ENCODE measurements at places on chromosomes 16 and 17. TPM values are rescaled to one million over a fixed set of nuclear protein-coding genes. Genes with fewer than 3 reads are reported as not detected.

MRM1 gene
- total RNA-seq: 11.7 TPM

KRT40 gene
- total RNA-seq: not detected

KCTD19 gene
- total RNA-seq: not detected

KRTAP4-5 gene
- not detected for total RNA-seq

CCNF gene
- total RNA-seq: 15.1 TPM

TMEM98 gene
- not detected for total RNA-seq

SLC5A2 gene
- not detected for total RNA-seq

TBX2 gene
- not detected for total RNA-seq

TP53TG3F gene
- not detected for total RNA-seq

PRM3 gene
- total RNA-seq: not detected

MT1H gene
- total RNA-seq: not detected

SYNGR2 gene
- 31.9 TPM for total RNA-seq

TBC1D3G gene
- total RNA-seq: not detected

SOX15 gene
- 1.2 TPM for total RNA-seq

TSNAXIP1 gene
- total RNA-seq: 0.52 TPM

TNFRSF17 gene
- total RNA-seq: 6.2 TPM

CDH16 gene
- not detected for total RNA-seq

All from Karpas-422 (cell line).